ENCODE measurements at places on chromosomes 5 and 9.
A peak's percentile ranks its signal among the peaks of the same experiment; 100 is the strongest.

DNA sequence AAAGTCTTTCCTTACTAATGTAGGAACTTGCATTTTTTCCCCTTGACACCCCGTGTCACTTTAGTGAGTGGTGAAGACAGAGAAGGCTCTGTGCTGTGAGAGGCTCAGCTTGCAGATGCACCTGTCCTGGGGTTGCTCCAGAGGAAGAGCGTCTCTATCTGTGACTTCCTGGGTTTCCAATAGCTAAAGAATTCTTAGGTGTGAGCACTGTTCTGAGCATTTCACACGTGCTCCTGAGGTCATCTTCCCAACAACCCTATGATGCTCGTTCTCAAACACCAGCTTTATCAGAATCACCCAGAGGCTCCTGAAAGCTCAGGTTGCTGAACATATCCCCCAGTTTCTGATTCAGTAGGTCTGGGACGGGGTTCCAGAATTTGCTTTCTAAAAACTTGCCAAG lies 6.4 kb upstream of the CTSV start:
- no peak for DNase-seq

- DNase-seq, result no peak
Measured at GRCh38 chr9:69193685-69194032, 19.6 kb downstream of the TJP2 start.

DNA sequence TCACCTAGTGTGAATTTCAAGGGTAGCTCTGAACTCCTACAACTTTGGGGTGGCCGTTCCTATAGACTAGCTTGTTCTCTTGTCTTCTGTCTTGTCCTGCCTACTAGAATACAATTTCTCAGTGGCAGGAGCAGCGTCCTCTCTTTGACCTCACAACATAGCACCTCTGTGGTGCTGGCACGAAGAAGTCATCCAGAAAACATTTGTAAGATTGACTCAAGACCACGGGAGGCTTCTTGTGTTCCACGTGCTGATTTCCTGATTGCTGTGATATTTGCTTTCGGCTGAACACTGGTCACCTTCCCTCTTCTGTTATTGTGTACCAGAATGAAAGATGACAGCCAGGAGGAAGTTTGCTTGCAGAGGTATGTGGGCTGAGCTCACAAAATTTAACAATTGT lies 27.0 kb downstream of the SLC1A1 start:
- peak; percentile 45 for DNase-seq

GRCh38 chr5:82416512-82416911 lies 138.4 kb upstream of the RPS23 start:
- no peak for DNase-seq

- no peak for DNase-seq
Measured at GRCh38 chr5:67992923-67993322, 222.6 kb upstream of the PIK3R1 start.

- DNase-seq, result no peak
Measured at GRCh38 chr9:127185181-127185580, 62.7 kb upstream of the ANGPTL2 start.

DNA sequence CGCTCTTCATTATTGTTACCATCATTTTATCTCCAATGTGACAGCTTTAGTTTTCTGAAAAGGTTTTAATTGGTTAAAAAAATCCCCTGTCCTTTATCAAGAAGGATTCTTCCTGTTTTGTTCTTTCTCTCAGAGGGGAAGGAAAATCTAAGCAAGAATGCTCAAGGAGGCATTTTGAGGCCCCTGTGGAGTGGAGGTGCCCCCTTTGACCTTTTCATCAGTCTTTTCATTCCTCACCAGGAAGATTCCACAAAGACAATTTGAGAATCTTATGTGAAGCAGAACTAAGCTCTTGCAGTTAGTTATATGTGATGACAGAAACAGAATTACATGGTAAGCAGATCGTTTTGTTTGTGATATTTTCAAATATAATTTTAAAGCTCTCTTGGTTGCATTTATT lies 489.6 kb downstream of the MAN2A1 start:
- no peak for DNase-seq

DNA sequence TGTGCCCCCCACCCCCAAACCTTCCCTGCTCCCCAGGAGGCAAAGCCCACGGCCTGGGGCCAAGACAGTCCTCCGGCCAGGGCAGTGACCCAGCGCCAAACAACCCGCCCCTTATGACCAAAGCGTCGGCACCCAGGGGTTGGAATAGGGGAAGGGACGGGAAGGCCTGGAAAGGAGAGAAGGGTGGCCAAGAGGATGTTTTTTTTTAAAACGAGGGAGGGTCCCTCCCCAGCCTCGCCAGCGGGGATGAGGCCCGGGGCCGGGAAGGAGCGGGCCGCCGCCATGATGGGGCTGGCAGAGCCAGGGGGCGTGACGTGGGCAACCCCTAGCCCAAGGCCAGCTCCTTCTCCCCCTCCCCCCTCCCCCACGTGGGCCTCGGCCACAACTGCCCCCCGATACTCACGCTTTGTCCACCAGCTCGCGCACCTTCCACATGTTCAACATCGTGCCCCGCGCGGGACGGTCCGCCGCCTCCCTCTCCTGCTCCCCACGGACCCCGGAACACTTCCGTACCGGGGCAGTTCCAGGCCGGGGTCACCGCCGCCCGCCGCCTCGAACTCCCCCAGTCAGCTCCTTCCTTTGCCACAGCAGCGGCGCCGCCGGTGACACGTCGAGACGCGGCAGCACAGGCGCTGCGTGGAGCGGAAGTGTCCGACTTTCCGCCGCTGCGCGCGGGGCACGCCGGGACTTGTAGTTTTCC lies at the start of gene CLINT1:
CLINT1 (minus strand) TSS at position 619 of the 700 bp plus-strand sequence; CDS start at position 444, 175 bp downstream.
- peak; percentile 94 for DNase-seq

DNA sequence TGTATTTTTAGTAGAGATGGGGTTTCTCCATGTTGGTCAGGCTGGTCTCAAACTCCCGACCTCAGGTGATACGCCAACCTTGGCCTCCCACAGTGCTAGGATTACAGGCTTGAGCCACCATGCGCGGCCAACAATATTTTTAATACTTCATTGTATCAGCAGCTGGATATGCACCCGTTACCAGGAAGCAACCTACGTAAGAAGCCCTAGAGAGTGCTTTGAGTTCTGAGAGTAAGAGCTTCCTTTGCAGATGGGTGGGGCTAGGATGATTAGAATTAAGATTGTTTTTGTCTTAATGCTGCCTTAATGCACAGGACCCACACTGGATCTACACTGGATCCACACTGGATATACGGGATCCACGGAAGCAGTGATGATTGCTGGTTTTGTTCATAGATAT lies 123.9 kb upstream of the ABCA1 start:
- DNase-seq, result no peak

- DNase-seq, result peak; percentile 62
Measured at GRCh38 chr5:76715736-76716455, at the start of gene F2R. TSS of gene F2R (plus strand) at chr5:76716126. CDS start at chr5:76716308, 182 bp downstream.

DNA sequence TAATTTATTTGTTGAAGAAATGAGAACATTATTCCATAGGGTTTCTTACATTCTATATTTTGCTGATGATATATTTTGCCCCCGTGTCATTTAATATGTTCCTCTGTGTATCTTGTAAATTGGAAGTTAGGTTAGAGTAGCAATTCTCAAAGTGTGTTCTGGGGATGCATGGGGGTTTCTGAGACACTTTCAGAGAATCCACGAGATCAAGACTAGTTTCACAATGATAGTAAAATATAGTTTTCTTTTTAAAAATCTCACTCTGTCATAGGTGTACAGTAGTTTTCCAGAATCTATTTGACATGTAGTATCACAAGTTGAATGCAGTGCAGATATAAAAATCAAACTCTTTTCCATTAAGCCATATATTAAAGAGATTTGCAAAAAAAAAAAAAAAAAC lies 488.6 kb upstream of the SGCD start:
- no peak for DNase-seq

DNA sequence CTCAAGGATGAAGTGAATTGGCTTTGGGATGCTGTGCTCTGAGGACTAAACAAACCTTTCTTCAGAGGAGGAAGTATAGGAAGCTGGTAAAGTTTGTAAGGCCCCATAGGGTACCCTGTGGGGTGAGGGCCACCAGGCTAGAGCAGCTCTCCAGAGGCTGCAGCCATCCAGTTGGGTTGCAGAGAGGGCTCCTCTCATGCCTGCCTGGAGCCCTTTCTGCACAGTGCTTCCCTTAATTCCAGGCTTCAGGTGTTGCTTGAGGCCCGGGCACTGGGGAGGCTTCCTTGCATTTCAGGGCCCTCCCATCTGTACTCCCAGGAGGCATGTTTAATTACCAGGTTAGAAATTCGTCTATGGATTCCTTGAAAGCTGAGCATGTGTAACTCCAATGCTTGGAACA lies 95.3 kb upstream of the FSTL4 start:
- DNase-seq, result no peak

- DNase-seq, result no peak
Measured at GRCh38 chr5:98432378-98432777, 341.1 kb upstream of the RGMB start.

GRCh38 chr9:126985870-126986498 lies 71.4 kb downstream of the RALGPS1 start:
- DNase-seq, result peak; percentile 70

DNA sequence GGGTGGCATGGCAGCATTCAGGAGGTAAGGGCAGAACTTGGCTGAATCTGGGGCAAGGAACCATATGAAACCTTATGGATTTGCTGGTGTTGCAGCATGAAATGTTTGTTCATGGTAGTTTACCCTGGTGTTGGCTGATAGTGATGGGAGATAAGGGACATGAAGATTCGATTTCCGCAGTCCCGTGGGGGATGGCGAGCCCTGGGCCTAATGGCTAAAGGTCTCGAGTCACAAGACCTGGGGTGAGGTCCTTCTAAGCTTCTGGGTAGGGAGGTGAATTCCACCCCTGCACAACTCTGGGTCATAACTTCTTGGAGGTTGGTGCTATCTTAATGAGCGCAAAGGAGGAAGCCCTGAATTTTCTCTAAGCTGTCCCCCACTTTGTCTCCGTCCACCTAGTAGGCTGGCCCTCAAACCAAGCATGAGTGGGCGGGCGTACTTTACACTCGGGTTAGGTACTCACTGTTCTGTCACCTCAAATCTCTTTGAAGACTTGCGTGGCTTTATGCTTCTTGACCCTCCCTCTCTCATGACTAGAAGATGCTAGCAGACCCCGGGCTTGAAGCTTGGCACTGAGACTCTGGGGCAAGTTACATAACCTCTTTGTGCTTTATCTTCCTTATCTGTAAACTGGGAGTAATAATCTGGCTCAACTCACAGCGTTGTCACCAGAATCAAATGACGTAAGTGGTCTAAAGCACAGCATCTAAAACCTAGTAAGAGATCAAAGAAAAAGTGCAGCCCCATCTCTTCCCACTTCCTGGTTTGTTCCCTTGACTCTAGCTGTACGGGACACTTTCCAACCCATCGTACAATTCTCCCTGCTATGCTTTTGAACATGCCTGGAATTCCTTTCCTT lies 72.5 kb downstream of the BASP1 start:
- no peak for DNase-seq

- no peak for DNase-seq
Measured at GRCh38 chr9:128310461-128310860, 11.8 kb downstream of the TRUB2 start.

- DNase-seq, result no peak
Measured at GRCh38 chr9:125642311-125642710, 64.7 kb downstream of the MAPKAP1 start.

- no peak for DNase-seq
Measured at GRCh38 chr9:90507621-90508020, 135.0 kb downstream of the DIRAS2 start.

DNA sequence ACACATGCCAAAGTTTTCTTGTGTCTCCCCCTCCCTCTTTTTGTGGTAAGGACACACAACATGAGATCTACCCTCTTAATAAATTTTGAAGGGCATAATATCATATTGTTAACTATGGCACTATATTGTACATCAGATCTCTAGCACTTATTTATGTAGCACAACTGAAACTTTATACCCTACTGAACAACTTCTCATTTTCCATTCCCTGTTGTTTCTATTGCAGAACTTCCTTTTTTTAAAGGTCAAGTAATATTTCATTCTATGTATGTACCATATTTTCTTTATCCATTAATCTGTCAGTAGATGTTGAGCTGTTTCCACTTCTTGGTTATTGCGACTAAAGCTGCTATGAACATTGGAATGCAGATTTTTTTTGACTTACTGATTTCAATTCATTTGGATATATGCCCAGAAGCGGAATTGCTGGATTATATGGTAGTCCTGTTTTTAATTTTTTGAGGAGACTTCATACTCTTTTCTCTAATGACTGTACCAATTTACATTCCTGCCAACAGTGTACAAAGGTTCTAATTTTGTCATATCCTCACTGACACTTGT lies 305.3 kb downstream of the PRR16 start:
- DNase-seq, result no peak

DNA sequence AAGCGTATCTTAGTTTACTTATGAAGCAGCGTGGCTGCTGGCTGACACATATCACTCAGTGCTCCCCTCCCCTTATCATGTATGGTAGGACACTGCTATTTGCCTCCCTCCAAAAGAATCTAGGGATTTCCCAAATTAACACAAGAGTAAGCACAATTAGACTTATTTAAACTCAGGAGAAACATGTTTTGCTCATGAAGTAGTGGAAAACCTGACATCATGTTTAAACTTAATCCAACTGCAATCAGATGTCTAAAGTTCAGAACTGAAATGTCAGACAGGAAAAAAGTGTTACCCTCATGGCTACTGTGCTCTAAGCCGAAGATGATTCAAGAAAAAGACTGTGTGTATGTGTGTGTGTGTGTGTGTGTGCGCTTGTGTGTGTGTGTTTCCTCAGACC lies 324.1 kb upstream of the TNC start:
- DNase-seq, result no peak

DNA sequence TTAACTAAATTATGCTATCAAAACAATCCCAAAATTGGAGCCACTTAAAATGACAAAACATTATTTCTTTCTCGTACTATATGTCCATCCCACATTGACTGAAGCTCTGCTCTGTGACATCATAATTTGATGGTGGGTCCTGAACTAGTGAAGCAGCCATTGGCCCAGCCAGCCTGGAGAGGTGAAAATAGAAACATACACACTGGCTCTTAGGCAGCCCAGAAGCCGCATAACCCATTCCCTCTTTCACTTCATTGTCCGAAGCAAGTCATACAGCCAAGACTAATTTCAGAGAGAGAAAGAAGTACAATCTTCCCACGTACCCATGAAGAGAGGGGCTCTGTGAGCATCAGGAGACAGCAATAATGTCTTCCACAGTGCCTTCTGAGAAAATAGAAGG lies 342.5 kb downstream of the NFIB start:
- DNase-seq, result no peak

DNA sequence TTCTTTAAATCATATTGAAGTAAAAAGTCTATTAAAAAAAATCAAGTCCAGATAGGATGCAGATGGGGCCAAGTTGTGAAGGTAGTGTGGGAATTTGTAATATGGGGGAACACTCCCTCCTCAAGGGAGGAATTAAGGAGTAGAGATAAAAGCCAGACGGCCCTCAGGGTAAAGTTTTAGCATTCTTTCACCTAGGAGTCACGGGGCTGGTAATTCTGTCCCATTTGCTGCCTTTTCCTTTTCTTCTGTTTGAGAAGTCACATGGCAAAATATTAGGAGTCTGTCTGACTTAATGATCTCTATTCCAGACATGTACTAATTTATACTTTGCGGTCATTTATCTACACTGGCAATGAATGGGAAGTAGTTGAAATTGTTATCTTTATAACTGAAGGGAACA lies 61.9 kb downstream of the SNX24 start:
- DNase-seq, result no peak

- no peak for DNase-seq
Measured at GRCh38 chr9:95598236-95598635, 81.5 kb upstream of the PTCH1 start.

Measured in Calu3 (cell line).